ENCODE measurements at places on chromosomes 1 and 21. TPM values are rescaled to one million over a fixed set of nuclear protein-coding genes. Genes with fewer than 3 reads are reported as not detected.

Gene LMOD1
- 316 TPM for total RNA-seq

Gene LYPD8
- total RNA-seq = not detected

Gene ARHGEF16
- total RNA-seq = not detected

GRCh38 chr1:203522237-203522636, 28.3 kb downstream of the OPTC start:
- DNase-seq = no peak

DNA sequence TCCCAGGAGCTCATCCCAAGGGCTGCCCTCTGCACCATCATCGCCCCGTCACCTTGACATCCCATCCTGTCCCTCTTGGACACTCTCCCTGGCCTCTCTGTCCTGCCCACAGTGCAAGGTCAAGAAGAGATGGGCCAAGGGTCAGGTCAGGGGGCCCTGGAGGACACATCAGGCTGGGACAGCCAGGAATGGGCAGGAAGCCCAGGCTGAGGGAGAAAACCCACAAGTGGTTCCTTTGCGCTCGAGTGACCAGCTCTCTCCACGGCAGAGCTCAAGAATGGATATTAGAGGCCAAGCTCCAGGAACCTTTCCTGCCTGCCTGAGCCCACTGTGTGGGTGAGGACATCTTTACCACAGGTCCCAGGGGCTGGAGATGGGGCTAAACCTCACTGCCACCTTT, 41.0 kb downstream of the KCNN3 start:
- no peak for DNase-seq

GRCh38 chr1:119542492-119542946, 35.5 kb downstream of the HSD3B1 start:
- DNase-seq = no peak

DNA sequence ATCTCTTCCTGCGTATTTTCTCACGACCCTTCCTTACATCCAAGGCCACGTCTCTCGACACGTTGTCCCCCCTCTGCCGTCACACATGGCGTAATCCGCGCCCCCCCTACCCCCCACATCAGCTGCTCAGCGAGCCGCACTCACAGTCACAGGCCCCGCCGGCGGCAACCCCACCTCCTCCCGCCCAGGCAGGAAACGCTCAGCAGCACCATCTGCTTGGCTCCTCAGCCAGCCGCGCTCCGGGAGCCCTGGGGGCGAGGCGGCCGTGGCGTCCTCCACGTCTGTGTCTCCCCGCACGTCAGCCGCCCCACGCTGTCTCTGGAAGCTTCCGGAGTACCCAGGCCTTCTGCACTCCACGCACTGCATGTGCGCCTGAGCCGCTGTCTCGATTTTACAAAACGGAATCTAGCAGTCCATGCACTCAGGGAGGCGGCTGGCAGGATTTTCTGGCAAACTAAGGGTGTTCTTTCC, 64.6 kb downstream of the SIK1 start:
- DNase-seq = peak; percentile 78

DNA sequence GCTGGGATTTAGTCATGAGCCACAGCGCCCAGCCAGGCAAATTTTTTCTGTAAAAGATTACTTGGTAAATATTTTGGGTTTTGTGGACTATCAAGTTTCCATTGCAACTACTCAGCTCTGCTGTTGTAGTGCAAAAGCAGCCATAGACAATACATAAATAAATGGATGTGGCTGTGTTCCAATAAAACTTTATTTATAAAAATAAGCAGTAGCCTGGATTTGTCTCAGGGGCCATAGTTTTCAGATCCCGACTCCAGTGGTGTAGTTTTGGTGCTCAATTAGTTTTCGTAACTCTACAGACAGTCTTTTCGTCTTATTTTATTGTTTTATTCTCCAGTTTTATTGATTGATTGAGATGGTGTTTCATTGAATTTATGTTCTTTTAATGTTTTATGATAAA, 80.1 kb upstream of the IVNS1ABP start:
- no peak for DNase-seq

DNA sequence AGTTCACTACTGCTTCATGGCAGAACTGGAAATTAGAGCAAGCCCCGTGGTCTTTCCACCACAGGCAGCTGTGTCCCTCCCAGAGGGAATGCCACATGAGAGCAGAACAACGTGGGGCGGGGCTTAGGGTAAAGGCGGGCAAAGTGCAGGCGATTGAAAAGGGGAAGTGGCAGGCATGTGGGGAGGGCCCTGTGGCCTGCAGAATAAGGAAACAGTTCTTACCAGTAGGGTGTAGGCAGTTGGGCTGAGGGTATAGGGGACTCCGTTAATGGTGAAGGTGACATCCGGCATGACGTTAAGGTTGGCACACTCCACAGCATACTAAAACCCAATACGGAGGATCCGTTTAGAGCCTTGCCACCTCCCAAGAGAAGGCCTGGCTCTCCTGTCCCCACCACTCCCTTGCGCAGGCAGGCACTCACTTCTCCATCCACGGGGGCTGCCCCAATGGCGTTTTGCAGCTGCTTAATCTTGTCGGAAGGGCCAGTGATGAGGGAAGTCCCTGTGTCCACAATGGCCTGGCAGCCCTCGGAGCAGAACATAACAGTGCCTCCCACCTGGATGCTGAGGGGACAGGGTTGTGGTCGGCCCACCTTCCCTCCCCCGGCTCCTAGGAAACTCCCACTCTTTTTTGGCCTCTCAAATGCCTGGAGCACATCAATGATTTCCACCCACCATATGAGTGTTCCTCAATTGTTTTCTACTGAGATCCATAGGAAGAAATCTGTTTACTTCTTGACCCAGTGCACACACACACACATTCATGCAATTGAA, 9.1 kb upstream of the RAB7B start:
- DNase-seq = peak; percentile 83

GRCh38 chr1:179264507-179264906, 29.1 kb upstream of the SOAT1 start:
- no peak for DNase-seq

DNA sequence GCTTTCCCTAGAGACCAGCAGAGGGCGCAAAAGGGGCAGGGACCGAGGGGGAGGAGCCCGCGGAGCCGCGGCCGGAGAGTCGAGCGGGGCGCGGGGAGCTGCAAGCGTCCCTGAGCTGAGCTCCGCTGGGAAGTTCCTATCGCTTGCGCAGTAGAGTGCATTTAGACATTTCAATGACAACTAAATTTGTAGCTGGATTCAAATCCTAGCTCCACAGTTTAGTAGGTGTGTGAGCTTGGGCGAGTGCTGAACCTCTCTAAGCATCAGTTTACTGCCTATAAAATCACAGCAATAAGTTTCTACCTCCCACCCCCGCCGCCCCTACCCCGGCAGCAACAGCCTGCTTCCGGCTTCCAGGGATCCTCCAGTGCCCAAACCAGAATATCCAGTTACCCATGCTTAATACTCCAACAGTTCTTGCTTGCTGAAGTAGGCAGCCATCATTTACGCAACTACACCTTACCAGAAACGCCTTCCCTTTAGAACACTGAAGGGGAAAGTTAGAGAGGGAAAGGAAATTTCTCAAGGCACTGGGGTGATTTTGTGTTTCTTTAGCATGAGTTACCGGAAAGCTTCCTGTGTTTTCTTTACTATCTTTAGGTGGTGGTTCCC, 9.1 kb downstream of the TLR5 start:
- no peak for DNase-seq
